NCI-H2171 treated with DMSO at 0.1 percent for 48 hours (cell line): ENCODE measurements at places on chromosomes 6 and 20.

DNA sequence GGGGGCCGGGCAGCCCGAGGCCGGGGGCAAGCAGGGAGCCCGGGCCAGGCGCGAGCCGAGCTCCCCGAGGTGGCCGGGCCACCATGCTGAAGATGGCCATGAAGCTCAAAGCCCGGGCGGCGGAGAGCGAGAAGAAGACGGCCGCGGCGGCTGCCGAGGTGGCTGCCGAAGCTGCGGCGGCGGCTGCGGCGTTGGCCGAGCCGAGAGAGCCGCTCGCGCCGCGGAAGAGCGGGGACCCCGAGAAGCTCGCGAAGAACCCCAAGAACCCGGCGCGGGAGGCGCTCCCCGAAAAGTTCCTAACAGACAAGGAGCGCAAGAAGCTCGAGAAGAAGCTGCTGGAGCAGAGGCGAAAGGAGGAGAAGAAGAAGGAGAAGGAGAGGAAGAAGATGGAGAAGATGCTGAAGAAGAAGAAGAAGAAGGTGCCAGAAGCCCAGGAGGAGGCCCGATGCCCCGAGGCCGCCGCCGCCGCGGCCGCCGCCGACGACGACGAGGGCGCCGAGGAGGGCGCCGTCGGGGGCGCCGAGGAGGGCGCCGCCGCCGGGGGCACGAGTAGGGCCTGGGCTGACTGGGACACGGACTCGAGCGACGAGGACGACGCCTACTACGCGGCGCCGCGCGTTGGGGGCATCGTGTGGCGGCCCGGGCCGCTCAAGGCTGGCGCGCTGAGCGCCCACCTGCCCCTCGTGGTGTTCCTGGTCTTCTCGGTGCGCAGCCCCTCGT, 37.4 kb downstream of the GNAS start:
- DNase-seq: no peak

GRCh38 chr6:78693835-78694234, 173.5 kb upstream of the IRAK1BP1 start:
- DNase-seq: no peak

DNA sequence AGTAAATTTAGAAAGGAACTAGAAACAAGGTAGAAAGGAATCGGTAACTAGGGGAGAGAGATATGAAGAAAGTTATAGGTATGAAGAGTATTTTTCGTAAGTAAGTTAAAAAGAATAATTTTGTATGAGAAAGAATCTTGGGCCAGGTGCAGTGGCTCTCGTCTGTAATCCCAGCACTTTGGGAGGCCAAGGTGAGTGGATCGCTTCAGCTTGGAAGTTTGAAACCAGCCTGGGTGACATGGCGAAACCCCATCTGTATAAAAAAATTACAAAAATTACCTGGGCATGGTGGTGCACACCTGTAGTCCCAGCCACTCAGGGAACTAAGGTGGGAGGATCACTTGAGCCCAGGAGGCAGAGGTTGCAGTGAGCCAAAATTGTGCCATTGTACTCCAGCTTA, 42.0 kb downstream of the TCP11 start:
- no peak for DNase-seq

GRCh38 chr20:62824476-62825332, 7.9 kb downstream of the COL9A3 start:
- peak; percentile 77 for DNase-seq

GRCh38 chr6:29909985-29910384, 32.3 kb upstream of the HLA-A start:
- DNase-seq: no peak

GRCh38 chr6:88045521-88046136, 2.0 kb upstream of the SPACA1 start:
- DNase-seq: no peak

DNA sequence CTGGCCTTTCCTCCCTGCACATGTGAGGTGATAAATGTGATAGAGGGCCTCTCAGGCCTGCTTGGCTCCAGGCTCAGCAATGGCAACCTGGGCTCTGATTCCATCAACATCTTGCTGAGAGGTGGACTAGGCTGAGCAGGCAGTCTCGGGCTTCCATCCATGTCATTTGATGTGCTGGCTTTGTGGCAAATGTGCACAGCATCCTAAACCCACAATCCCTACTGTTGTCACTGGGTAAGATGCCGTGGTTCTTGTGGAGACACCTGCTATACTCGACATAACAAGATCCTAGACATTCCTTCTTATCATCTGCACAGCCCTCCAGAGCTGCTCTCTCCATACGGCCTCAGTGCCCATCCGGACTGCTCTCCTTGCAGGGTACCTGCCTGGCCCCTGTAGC, 2.8 kb upstream of the ZCCHC3 start:
- DNase-seq: no peak

DNA sequence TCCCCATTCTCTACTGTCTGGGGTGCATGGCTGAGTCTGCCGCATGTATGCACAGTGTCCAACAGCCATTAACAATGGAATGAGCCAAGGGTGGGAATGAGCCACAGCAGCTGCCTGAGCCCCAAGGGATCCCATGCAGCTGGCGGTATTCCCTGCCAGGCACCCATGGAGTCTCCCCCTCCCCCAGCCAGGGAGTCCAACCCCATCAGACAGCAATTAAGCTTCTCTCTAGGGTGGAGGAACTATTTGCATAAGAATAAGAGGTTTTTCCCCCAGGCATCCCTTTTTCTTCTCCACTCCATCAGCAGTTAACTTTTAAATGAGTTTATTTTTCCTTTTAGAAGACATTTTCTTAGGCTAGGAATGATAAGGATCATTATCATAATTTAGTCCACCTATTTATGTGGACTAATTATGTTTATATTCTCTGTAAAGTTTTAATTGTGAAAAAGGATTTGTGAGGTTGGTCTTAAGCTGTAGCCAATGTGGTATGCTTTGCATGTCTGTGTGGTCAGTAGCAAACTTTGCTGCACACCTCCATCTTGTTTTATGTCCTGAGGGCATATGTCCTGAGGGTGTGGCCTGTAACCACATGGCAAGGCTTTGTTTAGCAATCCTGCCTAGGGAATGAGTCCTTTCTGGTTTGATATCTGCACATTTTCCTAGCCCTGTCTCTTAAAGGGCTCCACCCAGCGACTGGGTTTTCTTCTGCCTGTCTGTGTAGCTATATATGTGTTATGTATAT, 158.9 kb upstream of the OLIG3 start:
- DNase-seq: peak; percentile 11

DNA sequence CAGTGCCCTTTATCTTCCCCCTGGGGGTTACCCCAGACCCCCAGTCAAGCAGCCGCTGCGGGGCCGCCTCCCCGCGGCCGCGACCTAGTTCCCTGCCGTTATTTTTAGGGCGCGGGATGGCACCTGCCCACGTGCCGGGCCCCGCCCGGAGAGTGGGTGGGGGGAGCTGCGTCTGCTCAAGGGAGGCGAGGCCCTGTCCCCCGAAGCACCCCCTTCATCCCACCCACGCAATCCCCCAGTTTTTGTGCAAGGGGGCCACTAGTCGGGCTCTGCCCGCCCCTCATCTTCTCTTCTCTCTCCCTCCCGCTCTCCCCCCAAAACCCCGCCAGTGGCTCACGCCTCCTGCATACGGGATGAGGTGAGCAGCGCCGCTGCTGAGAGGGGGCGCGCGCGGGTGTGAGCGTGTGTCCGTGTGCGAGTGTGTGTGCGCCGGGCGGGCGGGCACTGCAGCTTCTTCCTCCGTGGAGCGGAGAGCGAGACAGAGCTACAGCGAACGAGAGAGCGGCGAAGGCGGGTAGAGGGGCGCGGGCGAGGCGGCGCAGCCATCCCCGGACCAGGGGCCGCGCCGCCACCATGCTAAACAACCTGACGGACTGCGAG, at the start of gene SLC12A5:
Gene SLC12A5 (plus strand): TSS at position 444 of the 600 bp plus-strand sequence. CDS start 130 bp downstream, at position 574.
- DNase-seq: no peak

DNA sequence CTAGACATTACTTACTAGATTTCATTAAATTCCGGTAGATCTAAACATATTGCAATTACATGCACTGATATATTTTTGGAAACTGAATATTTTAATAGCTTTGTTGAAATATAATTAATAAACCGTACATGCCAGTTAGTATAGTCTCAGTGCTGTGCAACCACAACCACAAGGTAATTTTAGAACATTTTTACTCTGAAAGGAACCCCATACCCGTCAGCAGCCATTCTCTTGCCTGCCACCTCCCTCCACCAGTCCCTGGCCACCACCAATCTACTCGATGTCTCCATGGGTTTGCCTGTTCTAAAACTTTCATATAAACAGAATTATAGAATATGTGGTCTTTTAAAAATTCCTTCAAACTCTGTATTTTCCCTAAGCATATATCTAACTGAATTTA, 293.9 kb downstream of the THBS2 start:
- no peak for DNase-seq

DNA sequence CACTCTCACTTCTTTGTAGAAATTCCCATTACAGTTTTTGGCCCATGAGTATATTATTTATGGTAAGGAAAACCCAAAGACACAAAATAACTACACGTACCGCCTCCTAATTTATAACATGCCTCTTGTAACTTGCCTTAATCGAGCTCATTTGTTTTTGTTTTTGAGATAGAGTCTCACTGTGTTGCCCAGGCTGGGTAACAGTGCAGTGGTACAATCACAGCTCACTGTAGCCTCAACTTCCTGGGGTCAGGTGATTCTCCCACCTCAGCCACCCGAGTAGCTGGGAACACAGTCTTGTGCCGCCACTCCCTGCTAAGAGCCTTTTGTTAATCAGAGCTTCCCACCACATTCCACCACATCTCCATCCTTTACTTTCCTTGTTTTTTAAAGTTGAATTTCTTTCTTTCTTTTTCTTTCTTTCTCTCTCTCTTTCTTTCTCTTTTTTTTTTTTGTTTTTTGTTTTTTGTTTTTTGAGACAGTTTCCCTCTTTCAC, 15.5 kb downstream of the ASIP start:
- no peak for DNase-seq

DNA sequence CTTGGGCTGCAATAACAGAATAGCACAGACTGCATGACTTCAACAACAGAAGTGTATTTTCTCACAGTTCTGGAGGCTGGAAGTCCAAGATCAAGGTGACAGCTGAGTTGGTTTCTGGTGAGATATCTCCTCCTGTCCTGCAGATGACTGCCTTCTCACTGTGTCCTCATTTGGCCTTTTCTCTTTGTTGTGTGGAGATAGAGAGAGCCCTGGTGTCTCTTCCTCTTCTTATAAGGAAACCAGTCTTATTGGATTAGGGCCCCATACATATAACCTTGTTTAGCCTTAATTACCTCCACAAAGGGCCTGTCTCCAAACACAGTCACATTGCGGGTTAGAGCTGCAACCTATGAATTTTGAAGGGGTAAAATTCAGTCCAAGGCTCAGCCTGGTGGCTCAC, 57.0 kb upstream of the BMP6 start:
- no peak for DNase-seq

GRCh38 chr6:62283796-62284411, 2.1 kb downstream of the KHDRBS2 start:
- DNase-seq: peak; percentile 29

GRCh38 chr20:61655591-61655990, 403.5 kb downstream of the CDH4 start:
- DNase-seq: no peak

DNA sequence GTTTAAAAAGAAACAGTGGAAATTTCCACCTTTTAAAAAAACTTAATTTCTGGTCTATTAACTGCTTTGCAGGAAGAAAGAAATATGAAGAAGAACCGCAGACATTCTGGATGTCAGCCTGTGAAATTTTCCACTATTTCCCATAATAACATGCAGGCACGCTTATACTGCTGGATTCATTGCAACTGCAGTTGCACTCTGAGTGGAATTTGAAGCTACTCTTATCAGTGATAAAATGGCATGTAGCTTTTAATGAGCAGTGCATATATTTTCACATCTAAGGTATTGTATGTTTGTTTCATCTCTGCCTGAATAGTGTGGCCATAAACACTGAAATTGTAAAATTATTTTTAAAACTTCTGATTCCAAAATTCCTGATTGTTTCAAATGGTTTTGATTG, 28.2 kb downstream of the NCOA3 start:
- DNase-seq: no peak

GRCh38 chr6:113031591-113032238, 684.6 kb downstream of the RFPL4B start:
- DNase-seq: no peak

- DNase-seq: no peak
Observed at GRCh38 chr20:38277691-38278090, 17.2 kb upstream of the KIAA1755 start.

DNA sequence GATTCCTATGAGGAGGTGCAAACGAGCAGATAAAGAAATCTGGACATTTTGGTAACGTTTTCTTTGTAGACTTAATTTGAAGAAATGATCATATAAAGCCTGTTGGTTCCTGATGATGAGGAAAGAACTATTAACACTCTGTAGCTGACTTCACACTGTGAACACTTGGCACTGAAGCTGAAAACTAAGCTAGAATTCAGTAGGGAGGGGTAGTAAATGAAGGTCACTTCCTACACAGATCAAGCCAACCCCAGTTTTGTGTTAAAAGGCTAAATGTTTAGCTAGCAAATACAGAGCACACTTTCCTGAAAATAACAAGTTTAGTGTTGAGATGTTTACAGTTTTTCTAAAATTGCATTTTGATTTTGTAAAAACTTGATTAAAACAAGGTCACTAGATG, 296.2 kb upstream of the PRDM1 start:
- DNase-seq: no peak

- DNase-seq: no peak
Observed at GRCh38 chr6:132084811-132085509, 133.8 kb upstream of the CCN2 start.

GRCh38 chr6:30500421-30501355, 11.4 kb downstream of the HLA-E start:
- peak; percentile 54 for DNase-seq

GRCh38 chr6:163916315-163917081, 502.0 kb downstream of the QKI start:
- DNase-seq: no peak

- peak; percentile 59 for DNase-seq
Observed at GRCh38 chr6:41226752-41227151, 1.4 kb upstream of the TREML4 start.

DNA sequence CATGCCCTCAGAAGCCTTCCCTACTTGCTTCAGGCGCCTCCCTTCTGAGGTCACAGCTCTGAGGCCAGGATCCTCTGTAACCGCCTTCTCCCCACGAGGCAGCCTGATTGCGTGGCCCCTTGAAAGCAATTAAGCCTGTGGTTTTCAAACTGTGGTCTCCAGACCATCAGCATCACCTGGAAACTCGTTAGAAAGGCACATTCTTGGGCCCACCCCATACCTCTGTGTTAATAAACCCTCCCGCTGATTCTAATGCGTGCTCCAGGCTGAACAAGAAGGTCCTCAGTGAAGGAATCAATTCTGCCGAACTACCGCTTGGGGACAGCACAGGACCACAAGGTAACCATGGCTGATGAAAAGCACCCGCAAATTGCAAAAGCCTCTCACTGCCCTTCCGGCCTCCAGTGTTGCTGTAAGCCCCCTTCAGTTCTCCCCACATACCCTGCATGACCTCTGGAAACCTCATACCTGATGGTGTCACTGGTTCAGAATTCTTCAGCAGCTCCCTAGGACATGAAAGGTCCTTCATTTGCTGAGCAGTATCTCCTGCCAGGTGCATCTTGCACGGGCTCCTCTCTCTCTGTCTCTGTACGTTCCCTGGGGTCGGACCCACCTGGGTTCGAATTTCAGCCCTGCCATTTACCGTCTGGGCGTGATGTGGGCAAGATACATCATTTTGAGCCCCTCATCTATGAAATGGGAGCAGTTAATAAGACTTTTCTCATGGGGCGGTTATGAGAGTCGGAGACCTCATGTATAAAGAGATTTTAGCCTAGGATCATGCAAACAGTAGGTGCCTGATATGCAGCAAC, 93.3 kb upstream of the RNF24 start:
- peak; percentile 87 for DNase-seq

GRCh38 chr20:53767206-53767930, 173.7 kb upstream of the ZNF217 start:
- no peak for DNase-seq
